ENCODE measurements at places on chromosomes 2 and 18.

GRCh38 chr2:146807568-146808168 lies 1037.2 kb upstream of the ACVR2A start:
- DNase-seq: no peak

DNA sequence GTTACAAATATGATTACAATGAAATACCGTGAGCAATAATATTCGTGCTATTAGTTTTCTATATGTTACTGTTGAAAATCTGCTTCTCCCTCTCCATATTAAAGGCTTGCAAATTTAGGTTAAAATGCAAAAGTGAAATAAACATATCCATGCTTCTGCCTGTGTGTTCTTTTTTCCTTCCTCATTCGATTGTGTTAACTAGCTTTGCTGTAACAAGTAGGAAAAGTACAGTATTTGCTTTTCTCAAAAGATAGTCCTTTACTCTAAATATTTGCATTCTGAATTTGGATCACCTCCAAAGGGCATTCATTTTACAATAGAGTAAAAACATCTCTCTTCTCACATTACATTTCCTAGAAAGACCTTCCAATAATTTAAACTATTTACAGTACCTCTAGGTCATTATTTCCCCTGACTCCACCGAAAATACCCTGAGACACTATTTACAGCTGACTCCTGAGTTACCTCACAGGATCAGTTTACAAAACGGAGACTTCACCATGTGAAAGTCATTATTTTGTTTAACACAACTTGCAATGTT lies 835.0 kb upstream of the FANCL start:
- no peak for DNase-seq

DNA sequence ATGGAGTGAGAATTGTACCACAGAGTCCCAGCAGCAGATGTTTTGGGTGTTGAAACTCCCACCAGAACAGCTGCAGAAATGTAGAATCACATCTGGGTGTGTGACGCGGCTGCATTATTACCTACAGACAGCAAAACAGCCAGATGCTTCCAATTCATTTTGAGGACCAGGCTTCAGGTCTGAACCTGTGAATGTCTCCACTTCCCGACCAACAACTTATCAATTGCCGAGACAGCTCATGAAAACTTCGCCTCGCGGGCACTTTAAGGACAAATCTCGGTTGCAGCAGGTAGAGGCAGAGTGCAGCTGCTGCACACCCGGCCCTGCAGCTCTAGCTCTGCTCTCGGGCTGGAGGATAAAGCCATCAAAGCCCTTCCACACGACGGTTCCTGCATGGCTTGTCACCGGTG lies 202.0 kb downstream of the HRH4 start:
- no peak for DNase-seq

- peak; percentile 96 for DNase-seq
Observed at GRCh38 chr2:11941201-11942177, 195.1 kb downstream of the LPIN1 start.

GRCh38 chr18:56803051-56803450 lies 151.9 kb downstream of the WDR7 start:
- no peak for DNase-seq

GRCh38 chr2:191115391-191115790 lies 35.4 kb downstream of the STAT4 start:
- DNase-seq: no peak

GRCh38 chr18:63834471-63835113 lies 52.9 kb upstream of the SERPINB2 start:
- DNase-seq: no peak

- peak; percentile 79 for DNase-seq
Observed at GRCh38 chr18:2683055-2683454, 27.5 kb downstream of the SMCHD1 start.

DNA sequence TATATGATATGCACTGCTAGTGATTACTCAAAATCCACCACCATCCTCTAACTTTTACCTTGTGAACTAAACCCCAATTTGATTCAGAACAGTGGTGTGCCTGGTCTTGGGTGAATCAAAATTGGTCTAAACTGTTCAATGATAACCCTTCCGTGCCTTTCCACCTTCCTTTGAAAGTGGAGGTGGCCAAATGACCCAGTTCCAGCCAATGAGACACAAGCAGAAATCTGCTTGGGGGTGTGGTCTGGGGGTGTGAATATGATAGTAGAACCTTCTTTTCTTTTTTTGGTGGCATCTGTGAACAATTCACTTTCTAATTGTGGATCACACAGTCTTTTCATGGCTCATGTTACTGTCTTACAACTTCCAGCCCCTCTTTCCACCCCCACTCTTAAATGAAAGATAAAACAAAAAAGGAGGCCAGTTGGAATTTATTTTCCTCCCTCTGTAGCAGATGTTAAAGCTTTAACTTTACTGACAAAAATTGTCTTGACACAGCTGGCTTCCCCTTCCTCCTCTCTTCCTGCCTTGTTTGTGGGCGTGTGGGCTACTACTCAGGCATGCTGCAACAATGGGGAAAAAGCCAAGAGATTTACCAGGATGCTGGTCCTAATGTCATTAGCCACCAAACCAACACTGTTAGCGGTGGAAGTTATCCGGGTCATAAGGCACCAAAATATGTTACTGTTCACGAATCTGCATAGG lies 58.8 kb upstream of the ANKRD44 start:
- no peak for DNase-seq

DNA sequence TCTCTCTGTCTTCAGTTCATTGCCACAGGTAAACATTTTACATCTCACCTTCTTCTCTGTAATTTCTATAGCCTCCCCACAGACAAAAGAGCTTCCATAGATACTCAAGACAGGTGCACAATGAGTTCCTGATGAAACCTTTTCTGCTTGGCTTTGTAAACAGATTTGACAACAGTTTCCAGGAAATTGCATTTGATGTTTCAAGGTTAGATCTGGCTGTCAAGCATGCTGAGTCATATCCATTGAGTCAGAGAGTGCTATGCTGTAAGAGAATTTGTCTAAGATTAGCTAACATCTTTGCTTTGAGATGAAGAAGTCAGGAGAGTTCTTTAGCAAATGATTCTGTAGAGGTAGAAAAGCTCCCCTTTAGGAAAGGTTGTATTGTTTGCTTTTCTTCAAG lies 40.6 kb upstream of the MAP2 start:
- peak; percentile 61 for DNase-seq

GRCh38 chr2:171084128-171084527 lies 76.6 kb downstream of the TLK1 start:
- DNase-seq: no peak

DNA sequence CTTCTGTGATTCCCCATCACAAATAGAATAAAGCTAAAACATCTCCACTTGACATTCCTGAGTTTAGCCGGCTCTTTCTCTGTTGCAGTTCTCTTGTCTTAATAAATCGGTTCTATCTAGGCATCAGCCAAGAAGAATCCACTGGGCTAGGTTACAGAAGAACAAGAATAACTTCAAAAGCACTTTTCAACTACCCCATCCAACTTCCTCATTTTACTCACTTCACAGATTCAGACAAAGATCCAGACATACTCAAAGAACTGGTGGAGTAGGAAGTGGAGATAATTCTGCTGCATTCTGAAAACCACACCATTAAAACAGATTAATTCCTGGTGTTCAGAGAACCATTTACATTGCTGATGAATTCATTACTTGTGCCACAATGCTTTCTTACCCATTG lies 9.6 kb upstream of the ALPK2 start:
- peak; percentile 84 for DNase-seq

GRCh38 chr2:71714601-71715240 lies 261.4 kb downstream of the DYSF start:
- DNase-seq: no peak

DNA sequence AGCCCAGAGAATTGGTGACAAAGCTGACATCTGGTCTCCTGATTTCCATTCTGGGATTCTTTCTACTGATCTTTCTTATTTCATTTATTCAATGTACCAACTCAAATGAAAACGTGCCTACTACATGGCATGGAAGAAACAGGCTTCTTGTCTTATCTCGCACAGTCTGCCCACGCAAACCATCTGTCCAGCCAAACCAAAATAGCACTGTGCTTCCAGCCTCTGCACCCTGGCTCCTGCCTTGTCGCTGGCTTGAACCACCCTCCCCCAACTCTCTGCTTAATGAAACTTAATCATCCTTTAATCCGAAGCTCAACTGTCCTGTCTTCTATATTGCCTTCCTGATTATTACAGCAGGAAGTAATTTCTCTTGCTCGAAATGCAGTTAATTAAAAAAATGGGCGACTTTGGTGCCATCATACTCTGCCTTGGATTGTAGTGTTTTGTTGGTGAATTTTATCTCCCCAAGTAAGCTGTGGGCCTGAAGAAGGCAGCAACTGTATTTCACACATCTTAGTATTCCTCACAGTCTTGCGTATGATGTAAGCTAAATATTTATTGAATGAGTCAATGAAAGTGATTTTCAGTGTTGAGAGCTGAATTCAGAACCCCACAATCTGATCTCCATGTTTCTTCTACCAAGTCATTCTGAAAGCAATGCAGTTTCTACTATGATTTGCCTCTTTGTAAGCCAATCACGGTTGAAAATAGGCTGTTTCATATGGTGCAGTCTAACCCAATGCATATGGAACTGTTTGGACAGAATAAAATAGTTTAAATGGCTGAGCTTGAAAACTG lies 190.8 kb downstream of the TMEM247 start:
- no peak for DNase-seq

DNA sequence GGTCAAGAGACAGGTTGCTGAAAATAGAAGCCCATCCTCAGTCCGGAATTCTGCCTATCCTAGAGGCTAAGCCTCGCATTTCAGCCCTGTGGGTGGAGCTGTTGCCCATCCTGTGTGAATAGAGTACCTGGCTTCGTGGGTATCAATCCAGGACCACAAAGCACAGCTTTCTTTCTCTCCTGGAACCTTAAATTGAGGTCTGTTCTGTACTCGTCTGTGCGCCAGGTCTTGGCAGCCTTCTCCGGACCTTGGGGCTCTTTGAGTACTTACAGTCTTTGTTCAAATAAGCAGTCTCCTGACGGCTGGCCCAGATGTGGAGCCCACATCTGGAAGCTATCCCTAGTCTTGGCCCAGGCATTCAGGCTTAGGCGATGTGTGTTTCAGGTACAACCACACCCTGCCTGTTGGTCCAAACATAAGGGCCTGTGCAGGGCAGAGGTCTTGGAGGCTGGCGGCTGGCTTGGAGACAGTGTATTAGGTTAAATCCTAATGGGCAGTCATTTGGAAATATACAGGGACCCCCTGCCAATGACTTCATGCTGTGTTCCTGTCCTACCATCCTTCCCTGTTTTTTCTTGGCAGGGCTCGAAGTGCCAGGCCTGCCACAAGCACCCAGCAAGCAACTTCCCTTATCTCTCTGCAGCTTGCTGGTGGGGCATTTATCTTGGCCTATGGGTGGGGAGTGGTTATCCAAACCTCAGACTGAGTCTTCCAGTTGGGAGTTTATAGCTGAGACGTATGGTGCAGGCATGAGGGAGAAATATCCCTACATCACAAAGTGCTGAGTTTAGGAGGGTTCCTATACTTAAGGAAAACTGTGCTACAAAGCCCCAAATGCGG lies 294.1 kb downstream of the BCL2 start:
- peak; percentile 19 for DNase-seq

DNA sequence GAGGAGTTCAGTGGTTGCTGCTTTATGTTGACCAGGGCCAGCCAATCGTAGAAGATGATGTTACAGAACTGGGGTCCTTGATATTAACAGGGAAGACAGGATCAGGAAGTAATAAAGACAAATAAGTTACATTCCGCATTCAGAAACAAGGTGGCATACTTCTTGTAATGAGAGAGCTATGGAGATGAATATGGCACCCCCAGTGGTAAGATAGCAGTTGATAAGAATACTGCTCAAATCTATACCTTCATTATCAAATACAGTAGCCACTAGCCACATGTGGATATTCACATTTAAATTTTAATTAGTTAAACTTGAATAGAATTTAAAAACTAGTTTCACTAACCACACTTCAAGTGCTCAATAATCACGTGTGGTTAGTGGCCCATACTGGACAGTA lies 290.4 kb upstream of the RBMS1 start:
- no peak for DNase-seq

DNA sequence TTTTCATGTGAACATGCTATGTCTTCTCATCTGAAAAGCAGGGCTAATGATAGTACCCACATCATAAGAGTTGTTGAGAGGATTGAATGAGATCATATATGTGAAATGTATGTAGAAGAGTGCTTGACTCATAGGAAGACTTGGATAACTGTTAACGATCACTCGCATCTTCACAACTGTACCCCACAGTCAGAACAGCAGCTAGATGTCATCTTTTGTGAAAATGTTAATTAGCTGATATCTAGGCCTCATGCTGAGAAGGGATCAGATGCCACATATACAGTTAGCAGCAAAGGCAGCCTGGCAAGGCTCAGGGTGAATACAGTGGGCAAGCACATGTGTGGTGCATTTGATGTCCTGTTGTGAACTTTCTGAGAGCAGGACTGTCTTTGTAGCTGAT lies 24.2 kb downstream of the MAP3K20 start:
- no peak for DNase-seq

- no peak for DNase-seq
Observed at GRCh38 chr2:45259547-45260160, 250.4 kb upstream of the SIX2 start.

DNA sequence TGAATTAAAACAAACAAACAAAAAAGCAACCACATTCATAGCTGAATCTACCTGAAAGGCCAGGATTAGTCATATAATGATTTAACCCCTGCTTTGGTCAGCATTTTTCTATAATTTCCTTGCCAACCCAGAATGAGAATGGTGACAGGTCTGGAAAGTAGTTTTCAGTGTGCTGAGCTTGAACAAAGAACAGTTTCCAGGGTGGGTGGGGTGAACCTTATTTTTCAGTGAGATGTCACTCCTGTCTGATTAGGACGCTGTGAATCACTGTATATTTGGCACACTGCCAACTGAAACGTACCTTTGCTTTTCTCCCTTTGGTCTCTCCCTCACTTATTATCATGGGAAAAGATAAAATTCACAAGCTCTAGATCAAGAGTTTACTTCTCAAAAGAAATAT lies 35.0 kb upstream of the DSC1 start:
- DNase-seq: no peak

DNA sequence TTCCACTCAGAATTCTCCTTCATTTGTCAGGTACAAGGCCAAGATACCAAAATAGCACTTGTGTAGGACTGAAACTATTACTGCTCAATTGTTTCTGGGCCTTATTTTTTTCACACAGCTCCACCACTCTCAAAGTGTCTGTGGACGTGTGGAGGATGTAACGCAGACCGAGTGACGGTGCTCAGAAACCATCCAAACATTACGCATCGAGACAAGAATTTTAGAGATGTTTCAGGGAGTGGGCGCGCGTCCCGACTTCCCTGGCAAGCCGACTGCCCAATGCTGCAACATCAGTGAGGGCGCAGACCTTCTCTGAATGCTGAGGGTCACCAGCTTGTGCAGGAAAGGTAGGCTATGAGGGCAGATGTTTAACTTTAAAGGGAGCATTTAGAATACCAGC lies 108.4 kb downstream of the GATA6 start:
- no peak for DNase-seq

DNA sequence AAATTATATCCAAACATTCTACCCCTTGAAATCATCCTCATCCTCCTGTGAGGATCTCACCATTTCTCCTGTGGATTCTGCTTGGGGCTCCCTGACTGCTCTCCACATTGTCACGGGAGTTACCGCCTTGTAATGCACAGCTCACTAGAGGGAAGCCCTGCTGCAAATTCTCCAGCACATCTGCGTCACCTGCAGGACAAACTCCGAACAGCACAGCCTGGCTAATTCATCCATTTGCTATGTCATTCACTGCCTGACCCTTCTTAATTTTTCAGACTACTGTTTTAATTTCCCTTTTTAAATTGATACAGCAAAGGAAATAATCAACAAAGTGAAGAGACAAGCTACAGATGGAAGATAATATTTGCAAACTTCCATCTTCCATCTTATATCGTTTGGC lies 627.4 kb downstream of the FBXO15 start:
- DNase-seq: no peak

- DNase-seq: no peak
Observed at GRCh38 chr2:223109341-223109740, 57.4 kb downstream of the KCNE4 start.

- DNase-seq: no peak
Observed at GRCh38 chr2:189151906-189152305, 27.7 kb downstream of the COL5A2 start.

Data from OCI-M1 (cell line).